ENCODE measurements at places on chromosomes 1 and 21. TPM values are rescaled to one million over a fixed set of nuclear protein-coding genes. Genes with fewer than 3 reads are reported as not detected.

GRCh38 chr21:25350056-25350455 is 257.2 kb downstream of the MRPL39 start:
- no peak for DNase-seq

DNA sequence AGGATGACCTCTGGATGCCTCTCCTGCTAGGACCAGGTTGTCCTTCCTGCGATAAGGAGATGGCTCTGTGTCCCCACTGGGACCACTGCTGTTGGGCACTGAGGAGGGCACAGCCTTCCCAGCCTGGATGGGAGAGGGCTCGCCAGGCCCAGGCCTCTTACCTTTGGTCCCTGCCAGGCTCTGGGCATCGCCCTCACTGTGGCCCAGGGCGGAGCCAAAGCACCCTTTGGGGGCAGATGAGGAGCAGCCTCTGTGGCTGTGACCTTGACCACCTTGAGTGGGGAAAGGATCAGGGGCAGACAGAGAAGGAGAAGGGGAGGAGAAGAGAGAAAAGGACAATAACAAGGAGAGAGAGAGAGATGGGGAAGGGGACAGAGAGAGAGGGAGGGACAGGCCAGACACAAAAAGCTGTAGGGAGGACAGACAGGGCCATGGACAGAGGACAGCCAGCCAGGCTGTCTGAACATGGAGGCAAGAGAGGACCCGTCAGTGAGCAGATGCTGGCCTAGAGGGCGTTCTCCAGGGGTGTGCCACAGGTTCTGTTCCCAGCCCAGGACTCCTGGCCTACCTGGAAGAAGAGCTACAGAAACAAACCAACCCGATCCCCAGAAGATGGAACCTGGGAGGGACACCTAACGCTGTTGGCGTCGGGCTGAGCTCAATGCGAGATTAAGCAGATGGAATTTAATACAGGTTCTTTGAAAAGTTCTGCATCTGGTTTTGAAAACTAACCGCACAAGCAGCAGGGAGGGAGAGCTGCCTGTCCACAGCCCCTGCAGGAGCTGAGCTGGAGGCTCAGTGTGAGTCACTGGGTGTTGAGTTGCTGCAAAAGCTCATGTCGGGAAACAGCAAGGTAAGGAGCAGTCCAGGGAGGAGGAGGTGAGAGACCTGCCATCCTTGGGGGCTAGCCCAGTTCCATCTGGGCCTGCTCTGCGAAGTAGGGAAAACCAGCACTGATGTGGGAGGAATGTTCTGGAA is 262.1 kb downstream of the PTPRU start:
- no peak for DNase-seq

DNA sequence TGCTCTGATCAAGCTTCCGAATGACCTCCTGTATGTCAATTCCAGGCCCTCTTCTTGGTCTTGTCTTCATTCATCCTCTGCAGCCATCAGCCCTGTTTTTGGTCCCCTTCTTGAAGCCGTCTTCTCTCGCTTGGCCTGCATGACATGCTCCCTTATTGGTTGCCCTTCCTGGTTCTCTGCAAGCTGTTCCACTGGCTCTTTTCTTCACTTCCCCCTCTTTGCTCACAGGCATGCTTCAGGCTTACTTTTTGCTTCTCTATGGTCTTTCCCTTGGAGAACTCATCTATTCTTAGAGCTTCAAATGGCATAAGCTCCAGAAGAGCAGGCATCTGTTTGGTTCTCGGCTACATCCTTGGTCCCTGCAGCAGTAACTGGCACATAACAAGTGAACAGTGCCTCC is 38.8 kb downstream of the PDPN start:
- no peak for DNase-seq

DNA sequence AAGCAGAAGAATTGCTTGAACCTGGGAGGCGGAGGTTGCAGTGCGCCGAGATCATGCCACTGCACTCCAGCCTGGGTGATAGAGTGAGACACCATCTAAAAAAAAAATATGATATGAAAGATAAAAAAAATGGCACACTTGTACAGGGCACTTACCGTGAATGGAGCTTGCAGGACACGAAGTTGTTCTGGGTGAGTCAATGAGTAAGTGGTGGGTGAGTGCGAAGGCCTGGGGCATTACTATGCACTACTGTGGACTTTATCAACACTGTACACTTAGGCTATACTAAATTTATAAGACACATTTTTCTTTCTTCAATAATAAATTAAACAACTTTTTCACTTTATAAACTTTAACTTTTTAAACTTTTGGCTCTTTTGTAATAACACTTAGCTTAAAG is 37.0 kb downstream of the TNFRSF8 start:
- DNase-seq: no peak

- DNase-seq: no peak
These were observed 87.5 kb upstream of the SGIP1 start for GRCh38 chr1:66446261-66447001.

GRCh38 chr1:47708658-47709018 is 270.8 kb downstream of the FOXD2 start:
- DNase-seq: no peak

DNA sequence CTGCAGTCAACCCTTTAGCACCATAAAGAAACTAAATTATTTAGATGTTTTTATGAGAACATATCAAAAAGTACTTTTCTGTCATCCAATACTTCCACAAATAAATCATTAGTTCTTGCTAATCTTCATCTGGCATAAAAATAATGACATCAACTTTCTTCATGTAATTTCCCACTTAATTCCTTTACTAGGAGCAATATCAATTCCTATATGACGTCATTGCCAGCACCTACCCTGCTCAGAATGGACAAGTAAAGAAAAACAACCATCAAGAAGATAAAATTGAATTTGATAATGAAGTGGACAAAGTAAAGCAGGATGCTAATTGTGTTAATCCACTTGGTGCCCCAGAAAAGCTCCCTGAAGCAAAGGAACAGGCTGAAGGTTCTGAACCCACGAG is 116.9 kb downstream of the PTPRC start:
- DNase-seq: no peak

DNA sequence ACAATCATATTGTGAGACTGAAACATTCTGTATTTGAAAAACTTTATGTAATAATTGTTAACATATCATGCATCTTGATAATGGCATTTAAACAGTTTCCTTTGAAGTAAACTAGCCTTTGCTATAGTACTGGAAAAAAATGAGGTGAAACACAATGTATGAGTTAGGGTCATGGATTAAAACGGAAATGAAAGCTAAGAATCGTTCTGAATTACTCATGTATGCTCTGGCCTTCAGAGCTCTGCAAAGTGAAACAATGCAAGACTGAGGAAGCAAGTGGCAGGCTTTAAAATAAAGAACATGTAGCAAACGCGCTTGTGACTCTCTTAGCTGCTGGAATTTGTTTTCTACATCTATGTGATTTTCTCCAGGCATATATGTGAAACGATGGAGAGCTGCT is 317.1 kb downstream of the DPYD start:
- DNase-seq: no peak

The GBP1 gene
- 73.5 TPM for total RNA-seq

The OR2L2 gene
- total RNA-seq: 0.30 TPM
